ENCODE measurements at places on chromosomes 13 and 19. TPM values are rescaled to one million over a fixed set of nuclear protein-coding genes. Genes with fewer than 3 reads are reported as not detected.

- no peak for DNase-seq
These were observed 836.7 kb downstream of the SLITRK5 start for GRCh38 chr13:88507909-88508308.

Gene LILRB5
- 10.9 TPM for total RNA-seq

Gene ZFP30
- 6.4 TPM for total RNA-seq

GRCh38 chr19:46564701-46565100 lies 36.4 kb upstream of the CALM3 start:
- no peak for DNase-seq

GRCh38 chr19:46635920-46636761 lies at the start of gene GNG8:
GNG8 (minus strand) TSS chr19:46636202; CDS start chr19:46634682, 1,520 bp downstream.
- DNase-seq, result no peak

GRCh38 chr19:29777781-29778309 lies 33.9 kb upstream of the CCNE1 start:
- no peak for DNase-seq

DNA sequence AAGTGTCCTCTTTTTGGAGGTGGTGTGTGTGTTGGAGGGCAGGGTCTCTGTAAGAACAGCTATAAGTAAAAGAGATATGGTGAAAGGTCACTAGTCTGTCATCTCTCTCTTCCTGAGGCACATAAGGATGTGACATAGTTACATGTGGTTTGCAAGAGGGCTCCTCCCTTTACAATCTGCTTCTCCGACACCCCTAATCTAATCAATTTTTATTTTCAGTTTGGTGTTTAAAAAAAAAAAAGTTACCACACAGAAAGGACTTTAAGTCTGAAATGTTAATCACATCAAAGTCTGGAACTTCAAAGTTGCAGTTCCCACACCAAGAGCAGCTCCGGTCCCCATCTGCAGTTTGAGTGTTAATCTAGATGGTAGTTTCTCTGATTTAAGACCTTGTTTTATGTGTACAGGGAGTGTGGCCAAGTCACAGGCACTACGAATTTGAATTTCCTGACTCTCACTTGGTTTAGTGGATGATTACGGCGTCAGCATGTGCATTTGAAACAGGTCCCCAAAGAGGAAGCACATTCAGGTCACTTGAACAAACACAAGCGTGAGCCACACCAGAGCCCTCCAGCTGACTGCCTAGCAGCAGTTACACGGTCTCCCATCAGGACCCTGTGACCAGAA lies 53.1 kb downstream of the FOXO1 start:
- peak; percentile 66 for DNase-seq

DNA sequence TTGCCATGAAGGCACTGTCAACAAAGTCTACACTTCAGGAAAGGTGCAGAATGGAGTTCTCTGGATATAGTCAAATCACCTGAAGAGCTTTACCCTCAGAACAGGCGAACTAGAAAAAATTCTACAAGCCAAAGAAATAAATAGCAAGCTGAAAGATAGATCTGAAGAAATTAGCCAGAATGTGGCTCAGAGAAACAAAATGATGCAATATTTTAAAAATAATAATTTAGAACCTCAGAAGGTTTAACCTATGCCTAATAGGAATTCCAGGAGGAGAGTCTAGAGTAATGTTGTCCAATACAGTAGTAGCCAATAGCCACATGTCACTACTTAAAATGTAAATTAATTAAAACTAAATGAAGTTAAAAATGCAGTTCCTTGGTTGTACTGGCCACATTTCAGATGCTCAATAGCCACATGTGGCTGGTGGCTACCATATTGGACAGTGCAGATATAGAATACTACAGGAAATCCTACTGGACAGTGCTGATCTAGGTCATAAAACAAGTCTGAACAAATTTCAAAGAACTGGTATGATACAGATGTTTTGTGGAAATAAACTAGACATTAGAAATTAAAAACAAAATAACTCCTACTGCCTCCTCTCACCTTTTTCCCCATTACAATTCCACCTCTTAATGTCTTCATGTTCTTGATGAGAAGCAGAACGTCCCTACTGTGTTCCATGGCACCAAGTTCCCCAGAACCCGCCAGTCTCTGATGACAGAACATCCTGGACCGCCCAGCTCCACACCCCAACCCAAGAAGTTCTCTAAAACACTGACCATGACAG lies 679 bp upstream of the CDADC1 start:
- no peak for DNase-seq

GRCh38 chr13:35744566-35745178 lies 268.2 kb upstream of the MAB21L1 start:
- DNase-seq, result no peak

- DNase-seq, result no peak
These were observed 6.9 kb downstream of the KIR3DL3 start for GRCh38 chr19:54731191-54731590.

Gene LILRA6
- 1.1 TPM for total RNA-seq

GRCh38 chr19:46967578-46968032 lies 52.0 kb upstream of the NPAS1 start:
- DNase-seq, result peak; percentile 68

Gene PRR12
- total RNA-seq, result 20.5 TPM

Data from left colon (tissue), 2 donors.